ENCODE measurements at places on chromosomes 7 and 10.

DNA sequence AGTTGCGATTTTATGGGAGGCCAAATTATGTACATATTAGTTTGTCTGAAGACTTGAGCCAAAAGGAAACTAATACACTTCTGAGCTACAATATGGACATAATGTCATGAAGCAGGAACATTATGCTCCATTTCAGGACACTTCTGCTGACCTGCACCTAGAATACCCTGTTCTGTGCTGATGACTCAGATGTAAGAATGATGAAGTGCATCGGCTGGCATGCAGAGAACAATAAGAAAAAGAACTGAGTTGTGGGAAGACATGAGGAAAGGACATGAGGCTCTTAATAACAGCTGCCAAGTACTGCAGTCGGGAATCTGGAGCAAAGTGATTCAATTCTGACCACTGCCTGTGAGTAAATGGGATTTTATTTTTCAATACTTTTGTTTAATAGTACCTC is 192.9 kb upstream of the VSTM2A start:
- no peak for DNase-seq

DNA sequence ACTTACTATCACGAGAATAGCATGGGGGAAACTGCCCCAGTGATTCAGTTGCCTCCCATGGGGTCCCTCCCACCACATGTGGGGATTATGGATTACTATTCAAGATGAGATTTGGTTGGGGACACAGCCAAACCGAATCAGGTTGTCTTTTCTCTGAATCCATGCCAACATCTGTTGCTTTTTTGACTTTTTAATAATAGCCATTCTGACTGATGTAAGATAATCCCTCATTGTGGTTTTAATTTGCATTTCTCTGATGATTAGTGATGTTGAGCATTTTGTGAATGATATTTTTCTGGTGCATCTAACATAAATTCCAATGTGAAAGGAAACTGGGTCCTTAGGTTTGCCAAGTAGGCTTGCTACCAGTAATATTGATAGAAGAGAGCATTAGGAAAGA is 69.0 kb upstream of the ARHGAP21 start:
- DNase-seq = no peak

- DNase-seq = peak; percentile 4
These were observed 1064.1 kb upstream of the GHITM start for GRCh38 chr10:83075016-83075814.

DNA sequence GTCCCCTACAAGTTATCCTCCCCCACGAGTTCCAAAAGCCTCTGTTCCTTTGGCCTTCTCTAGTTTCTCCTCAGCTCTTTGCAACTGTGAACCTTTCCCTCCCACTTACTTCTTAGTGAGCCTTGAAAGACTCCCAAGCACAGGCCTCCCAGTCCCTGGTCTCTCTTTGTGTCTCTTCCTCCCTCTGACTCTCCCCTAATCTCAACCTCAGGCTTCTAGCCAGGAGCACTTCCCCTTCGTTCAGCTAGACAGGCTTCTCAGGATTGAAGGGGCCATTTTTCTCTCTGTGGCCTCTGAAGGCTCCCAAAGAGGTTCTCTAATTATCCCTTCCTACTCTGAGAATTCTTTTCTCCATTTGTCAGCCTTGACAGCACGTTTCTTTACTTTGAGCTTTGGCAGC is 50.2 kb upstream of the PHYHIPL start:
- no peak for DNase-seq

DNA sequence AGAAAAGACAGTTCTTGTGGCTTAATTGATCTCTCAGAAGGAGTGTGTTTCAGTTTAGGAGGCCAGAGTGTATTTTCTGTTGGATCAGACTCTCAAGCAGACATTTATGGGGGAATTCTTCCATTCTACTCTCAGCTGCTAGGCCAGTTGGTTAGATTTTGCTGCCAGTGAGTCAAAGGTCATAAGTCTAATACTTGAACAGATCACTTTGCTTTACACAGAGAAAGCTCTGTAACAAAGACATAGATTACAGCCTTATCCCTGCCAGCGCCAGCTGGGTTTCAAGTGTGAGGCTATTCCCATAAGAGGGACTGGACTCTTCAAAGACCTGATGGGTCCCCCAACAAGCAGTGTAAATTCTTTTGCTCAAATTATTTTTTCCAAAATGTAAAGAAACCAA is 145.6 kb upstream of the SEMA3C start:
- no peak for DNase-seq

GRCh38 chr10:50651808-50652207 is 28.1 kb upstream of the SGMS1 start:
- DNase-seq = no peak

DNA sequence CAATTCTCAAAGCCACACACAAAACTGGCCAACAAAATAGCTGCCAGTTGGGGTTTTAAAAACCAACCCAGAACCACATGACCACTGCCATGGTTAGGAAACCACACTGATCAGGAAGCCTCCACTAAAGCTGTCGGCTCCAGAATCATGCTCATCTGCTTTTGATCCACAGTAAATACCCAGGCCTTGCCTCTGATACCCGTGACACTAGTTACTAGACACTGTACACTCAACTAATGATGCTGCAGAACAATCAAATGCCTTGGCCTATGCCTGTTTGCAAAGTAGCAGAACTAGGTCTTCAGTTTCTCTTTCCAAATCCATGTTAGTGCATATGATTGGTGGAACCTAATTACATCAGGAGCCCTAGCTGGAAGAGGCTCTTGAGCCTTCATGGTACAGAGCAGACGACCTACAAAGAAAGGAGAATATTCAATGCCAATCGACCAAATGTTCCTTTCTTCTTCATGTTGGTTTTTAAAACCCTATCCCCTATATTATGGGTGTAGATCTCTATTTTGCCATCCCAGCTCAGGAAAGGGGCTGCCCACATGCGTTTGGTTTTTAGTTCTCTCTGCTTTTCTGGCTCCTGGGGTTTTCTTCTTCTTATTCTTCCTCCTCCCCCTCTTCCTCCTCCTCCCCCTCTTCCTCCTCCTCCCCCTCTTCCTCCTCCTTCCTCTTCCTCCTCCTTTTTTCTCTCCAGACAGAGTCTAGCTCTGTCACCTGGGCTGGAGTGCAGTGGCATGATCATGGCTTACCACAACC is 76.6 kb downstream of the CNNM2 start:
- no peak for DNase-seq

GRCh38 chr7:142248166-142249160 is 9.4 kb downstream of the PRSS58 start:
- DNase-seq = no peak

DNA sequence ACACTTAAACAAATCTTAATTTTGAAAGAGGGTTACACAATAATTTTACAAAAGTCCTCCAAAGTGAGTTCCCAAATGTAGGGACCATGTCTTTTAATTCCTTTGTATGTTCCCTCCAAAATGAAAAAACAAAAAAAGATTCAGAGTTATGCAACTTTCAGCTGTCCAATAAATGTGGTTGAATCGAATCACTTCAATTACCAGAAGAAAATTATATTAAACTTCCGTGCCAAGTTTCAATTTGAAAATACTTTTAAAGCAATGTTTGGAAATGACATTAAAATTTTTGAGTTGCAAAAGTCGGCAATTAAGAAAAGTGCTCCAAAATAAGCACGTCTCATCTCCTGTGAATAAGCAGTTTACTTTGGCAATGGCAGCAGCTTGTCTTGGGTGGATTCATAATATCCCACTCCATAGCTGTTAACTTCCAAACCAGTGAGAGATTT is 60.3 kb upstream of the C1GALT1 start:
- no peak for DNase-seq

- DNase-seq = no peak
These were observed 58.5 kb downstream of the BLNK start for GRCh38 chr10:96212911-96213310.

DNA sequence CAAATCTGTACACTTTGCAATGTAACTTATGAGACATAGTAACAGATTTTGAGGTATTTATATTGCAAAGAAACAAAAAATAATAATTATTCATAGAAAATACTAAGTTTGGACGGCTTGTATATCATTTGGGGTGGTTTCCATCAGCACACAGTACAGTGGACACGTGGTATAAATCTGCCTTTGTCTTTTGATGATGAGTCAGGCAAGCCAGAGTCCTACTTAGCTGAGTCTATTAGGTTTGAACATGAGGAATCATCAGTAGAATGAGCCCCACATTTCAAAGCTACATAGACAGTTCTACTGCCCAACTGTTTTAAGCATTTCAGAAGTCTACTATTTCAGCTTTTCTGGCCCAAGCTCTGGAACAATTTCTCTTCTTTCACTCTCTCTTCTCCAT is 803.2 kb downstream of the PHTF2 start:
- no peak for DNase-seq

GRCh38 chr7:2613931-2614600 is 17.7 kb upstream of the TTYH3 start:
- DNase-seq = no peak

DNA sequence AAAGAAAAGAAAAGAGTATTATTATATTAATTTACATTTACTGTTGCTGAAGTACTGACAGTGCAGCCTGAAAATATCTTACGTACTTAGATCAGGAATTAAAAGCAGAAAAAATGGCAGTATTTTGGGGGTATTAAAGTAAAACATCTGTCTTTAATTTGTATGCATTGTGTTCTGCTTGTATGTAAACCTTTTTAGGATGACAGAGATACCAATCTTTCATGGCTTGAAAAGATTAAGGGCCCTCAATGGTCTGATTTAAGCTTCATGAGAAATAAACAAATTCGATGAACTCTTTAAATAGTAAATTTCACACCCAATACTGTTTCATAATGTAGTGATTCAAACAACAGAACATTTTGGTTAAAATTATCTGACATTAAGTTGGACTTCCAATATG is 116.3 kb downstream of the MLLT10 start:
- DNase-seq = no peak

DNA sequence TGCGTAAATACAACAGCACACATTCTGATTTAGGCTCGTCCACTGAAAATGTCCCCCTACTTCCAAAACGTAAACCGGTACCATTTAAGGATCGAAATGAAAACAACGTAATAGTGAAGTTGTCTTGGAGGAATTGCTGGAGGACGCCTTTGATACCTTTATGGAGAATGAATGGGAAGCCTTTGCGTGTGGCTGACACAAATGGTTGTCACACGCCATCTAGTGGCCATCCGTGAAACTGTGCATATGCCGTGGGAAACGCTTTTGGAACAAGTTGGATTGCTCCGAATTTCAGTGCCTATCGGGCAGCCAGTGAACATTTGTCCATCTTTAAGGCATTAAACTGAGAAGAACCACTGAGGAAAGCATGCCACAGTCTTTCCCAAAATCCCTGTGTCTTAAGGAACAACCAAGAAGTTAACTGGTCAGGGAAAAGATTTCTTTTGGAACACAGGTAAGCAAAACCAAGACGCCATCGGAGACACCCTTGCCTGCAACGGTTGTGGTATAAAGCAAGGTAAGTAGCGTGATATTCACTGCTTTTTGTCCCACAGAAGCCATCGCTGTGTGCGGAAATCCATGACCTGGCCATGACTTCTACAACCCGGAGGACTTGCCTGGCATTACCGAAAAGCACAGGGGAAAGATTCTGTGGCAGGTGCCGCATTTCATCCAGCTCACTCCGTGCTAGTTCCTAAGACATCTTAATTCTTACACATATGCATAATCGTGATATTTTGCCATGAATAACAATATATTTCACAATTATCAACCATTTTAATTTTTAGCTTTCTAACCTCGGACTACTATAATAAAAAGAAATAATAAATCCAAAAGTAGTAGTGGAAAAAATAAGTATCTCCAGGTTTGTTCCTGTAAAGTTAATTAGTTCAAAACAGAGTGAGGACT is 100.6 kb downstream of the FAM204A start:
- peak; percentile 73 for DNase-seq

DNA sequence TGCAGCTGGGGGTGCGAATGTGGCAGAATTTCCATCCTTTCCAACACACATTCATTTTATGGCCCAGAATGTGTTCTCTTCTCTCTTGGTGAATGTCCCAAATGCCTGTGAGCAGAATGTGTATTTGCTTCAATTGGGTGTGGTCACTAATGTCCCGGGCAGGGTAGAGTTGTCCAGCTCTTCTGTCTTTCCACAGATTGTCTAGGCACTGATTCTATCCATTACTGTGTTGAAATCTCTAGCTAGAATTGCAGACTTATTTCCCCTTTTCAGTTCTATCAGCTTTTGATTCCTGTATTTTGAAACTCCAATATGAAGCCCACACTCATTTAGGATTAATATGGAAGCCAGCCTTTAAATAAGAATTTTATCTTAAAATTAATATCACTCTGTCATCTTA is 14.0 kb upstream of the AKR1E2 start:
- DNase-seq = no peak

DNA sequence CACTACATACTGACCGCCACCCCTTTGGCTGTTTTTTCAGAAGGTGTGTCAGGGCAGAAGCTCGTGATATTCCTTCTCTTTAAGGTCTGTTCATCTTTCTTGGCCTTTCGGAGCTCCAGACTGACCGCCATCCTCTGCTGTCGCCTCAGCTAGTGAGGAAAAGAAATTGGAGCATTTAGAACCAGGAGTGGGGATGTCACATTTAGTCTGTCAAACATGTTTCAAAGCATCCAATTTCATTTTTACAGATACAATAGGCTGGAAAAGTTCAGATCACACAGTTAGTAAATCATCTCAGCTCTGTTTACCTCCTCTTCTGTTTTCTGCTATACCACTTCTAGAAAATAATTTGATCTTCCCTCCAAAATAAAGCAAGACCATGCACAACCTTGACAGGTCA is 4.8 kb downstream of the KPNA7 start:
- DNase-seq = no peak

- DNase-seq = no peak
These were observed 317.6 kb downstream of the RPS24 start for GRCh38 chr10:78351283-78351682.
